ENCODE measurements at places on chromosomes 2 and 18.

- DNase-seq, result no peak
Observed at GRCh38 chr2:185284696-185285095, 453.9 kb upstream of the FSIP2 start.

- DNase-seq, result peak; percentile 97
Observed at GRCh38 chr2:32039447-32040219, at the start of gene DPY30. Gene DPY30, minus strand, starts transcription at chr2:32039805. Its CDS starts 349 bp downstream, at chr2:32039456.

DNA sequence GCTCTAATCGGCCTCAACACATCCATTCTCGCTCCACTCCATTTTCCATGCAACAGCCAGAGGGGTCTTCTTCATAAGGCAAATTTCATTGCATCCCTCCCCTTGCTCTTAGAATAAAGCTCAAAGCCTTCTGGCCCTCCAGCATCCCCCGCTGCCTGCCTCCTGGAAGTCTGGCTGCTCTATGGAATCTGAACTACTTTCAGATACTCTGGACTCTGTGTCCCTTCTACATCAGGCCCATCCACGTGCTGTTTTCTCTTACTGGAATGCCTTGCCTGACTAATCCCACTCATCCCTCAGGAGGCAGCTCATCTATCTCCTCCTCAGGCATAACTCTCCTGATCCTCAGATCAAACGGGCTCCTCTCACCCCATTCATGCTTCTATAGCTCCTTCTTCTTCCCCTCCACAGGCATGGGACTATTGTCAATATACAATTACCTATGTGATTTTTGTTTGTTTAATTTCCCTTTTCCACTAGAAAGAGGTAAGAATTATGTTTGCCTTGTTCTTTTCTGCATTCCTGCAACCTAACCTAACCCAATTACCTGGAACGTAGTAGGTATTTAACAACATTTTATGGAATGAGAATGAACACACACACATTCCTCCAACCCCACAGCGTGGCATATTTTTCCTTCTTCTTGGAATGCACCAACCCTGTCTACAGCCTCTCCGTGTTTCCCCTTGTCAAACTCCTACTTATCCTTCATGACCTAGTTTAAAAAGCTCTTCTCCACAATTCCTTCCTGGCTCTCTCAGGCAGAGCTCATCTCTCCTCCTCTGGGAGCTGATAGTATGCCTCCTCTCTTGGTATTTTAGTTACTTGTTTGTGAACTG lies 49.5 kb downstream of the LBH start:
- peak; percentile 49 for DNase-seq

GRCh38 chr2:65305934-65306333 lies 78.3 kb downstream of the ACTR2 start:
- DNase-seq, result no peak

GRCh38 chr2:17272652-17273525 lies 245.4 kb downstream of the RAD51AP2 start:
- no peak for DNase-seq

DNA sequence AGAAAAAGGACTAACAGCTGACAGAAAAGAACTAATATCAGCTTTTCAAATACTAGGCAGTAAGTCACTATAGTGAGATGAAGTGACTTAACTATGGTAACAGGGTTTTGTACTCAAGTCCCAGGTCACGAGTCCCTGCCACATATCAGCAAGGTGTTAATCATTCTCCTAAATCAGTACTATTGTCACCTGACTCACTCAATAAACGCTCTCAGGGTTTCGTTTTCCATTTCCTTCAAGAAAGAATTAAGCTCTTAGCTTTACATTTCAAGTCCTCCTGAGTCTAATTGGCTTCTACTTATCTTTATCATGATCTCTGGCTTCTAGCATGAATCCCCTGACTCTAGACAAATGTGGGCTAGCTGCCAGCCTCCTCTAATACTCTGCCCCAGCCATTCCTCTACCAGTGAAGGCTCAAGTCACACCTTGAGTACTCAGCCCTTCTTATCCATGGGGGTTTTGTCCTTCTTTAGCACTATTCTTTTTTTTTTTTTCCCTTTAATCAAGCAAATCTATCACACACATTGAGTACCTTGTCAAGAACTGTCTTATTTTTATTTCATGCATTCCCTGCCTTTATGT lies 20.0 kb downstream of the BUB1 start:
- DNase-seq, result no peak

DNA sequence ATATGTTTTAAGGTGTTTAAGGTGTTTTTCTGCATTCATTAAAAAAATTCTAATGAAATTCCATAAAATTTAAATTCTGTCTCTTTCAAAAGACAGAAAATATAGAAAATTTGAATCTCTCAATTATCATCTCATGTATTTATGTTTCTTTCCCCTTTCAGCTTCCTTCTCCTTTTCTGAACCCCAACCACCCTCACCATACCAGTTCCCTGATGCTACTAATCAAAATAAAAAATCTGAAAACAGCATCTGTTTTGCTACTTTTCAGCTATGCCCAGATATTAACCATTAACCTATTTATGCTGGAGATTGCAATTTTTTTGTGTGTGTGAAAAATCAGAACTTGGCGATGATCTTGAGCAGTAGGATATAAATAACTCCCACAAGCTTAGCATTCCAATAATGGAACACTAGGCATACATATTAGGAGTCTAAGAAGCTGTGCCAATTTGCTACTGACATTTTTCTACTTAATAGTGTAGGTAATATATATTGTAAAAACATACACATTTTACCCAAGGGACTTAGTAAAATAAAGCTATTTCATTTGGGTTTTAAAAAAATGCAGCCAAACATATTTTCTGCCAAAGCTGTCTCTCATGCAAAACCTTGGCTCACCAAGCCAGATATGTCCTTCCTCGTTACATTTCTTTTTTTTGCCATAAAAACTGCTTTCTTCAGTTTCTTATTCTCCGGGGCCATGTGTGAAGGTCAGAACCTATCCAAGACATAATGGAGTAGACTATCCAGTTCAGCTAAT lies 32.6 kb upstream of the AGPS start:
- DNase-seq, result no peak

GRCh38 chr18:44507729-44508325 lies 172.9 kb upstream of the SETBP1 start:
- DNase-seq, result peak; percentile 75
